Heart right ventricle (tissue), 16 donors: ENCODE measurements at places on chromosomes 3 and 15. TPM values are rescaled to one million over a fixed set of nuclear protein-coding genes. Genes with fewer than 3 reads are reported as not detected.

DNA sequence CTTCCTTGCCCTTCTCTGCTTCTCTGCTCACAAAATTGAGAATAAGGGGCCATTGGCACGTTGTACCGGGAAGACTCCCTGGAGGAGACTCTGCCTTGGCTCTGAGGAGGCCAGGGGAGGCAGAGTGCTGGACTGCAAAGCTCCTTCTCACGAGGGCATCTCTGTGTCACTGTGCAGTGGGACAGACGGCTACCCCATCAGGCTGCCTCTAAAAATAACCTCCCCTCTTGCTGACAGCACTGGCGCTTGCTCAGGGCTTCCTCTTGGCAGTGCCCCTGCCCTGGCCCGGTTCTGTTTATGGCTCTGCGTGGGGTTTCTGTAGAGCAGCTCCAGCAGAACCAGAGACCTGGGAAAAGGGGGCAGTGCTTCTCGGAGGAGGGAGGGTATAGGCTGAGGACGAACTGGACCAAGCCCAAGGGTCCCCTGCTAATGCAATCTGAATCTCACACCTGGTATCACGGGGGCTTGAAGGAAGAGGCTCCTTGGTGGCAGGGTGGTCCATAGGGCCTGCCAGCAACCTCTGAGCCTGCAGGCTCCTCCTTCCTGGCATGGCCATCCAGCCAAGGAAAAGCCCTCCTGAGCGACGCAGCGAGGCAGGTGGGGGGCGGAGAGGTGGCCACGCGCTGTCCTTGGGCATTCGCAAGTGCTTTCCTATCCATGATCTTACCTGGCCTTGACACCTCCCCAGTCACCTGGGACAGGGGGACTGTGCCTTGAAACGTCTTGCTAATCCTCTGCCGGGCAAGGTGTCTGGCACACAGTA lies 63.3 kb upstream of the TLE3 start:
- DNase-seq, result peak; percentile 44

The TMEM45A gene
- 1.4 TPM for total RNA-seq

GRCh38 chr3:16533928-16534574 lies 20.6 kb upstream of the RFTN1 start:
- no peak for DNase-seq

- no peak for DNase-seq
These were observed 23.1 kb upstream of the CMC1 start for GRCh38 chr3:28218071-28218916.

DNA sequence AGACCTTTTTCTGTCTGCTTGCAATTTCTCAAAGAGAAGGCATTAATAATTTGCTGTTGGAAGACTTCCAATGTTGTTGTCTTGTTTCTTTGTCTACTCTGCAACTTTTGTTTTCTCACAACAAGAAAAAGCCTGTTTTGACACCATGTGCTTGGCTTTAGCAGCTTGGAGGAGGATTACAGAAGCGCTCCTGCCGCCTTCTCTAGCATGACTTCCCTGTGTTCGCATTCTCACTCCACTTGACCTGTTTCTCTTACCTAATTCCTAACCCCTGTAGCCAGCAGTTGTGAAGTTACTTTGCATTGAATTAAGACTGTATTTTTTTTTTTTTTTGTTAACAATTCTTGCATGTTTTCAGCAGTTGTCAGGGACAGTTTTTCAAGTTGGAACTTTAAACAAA lies 235.3 kb upstream of the GOLIM4 start:
- DNase-seq, result no peak

- no peak for DNase-seq
These were observed 155.2 kb upstream of the C2CD4B start for GRCh38 chr15:62320259-62320658.

The WNT5A gene
- total RNA-seq, result 3.7 TPM

DNA sequence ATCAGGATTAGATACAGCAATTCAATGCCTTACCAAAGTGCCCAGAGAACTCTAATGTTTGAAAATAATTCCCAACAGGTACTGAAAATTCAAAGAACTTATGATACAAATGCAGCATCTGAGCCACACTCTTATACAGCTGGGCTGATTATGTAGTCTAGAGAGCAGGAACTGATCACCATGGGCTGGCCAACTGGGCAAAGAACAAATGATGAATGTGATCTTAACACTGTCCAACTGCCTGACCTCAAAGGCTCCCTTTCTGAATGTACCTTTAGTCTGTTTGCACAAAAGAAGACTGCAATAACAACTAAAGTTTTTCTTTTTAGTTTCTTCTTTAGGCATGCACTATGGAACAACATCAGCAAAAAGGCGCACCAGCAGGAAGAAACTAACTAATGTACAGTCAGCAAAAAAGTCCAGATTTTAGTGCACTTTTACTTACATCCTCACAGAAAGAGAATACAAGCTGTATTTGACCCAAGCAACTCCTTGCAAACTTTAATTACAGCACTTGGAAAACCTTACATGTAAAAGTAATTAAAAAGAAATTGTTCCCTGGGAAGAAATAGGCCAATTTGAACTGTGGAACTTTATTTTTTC lies 1095.1 kb downstream of the IGSF11 start:
- DNase-seq, result no peak

The ARPIN gene
- total RNA-seq, result 10.0 TPM

DNA sequence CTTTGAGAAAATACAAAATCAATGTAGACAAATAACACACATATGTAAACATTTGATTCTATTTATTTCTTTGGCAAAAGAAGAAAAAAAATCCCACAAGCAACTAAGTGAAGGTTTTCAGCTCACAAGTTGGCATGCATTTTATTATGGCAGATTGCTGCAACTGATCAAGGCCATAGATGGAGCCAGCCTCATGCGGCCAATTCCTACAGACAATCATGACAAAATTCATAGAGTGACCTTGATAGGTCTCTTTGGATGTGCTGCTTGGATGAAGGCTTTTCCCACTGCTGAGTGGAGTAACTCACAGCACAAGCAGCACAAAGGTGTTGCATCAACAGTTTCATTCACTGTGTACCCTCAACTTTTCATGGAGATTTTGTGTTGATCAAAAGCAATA lies 22.1 kb downstream of the FBN1 start:
- DNase-seq, result no peak

DNA sequence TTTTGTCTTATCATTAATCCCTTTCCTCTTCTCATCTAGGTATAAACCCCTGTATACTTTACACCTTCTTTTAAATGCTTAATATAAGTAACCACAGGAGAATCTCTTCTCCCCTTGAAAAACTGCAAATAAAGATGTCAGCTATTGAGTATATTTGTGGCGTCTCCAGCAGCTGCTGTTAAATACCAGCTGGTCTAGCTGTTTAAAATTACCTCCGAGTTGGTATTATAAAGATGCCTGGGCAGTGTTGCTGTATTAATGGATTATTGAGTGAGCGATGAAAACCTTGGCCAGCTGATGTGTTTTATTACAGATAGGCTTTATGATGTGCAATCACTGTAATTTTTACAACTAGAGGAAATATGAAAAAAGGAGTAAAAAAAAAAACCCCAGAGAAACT lies 388.1 kb downstream of the TBC1D5 start:
- no peak for DNase-seq

DNA sequence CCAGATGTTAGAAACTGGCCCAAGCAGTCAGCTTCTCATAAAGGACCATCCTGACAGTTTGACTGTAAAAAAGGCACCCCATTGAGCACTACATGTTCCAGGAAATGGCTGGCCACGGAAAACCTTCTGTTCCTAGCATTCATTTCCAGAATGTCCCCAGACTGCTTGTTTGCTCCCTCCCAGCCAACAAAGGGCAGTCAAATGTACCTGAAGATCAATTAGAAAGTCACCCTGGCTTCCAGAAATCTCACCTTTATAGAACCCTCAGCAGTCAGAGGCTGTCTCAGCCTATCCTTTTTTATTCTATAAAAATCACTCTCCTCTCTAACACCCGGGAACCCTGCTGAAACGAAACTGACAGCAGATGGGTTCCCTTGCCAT lies 784 bp upstream of the SAMMSON start:
- DNase-seq, result no peak

The DUSP7 gene
- total RNA-seq, result 13.4 TPM

DNA sequence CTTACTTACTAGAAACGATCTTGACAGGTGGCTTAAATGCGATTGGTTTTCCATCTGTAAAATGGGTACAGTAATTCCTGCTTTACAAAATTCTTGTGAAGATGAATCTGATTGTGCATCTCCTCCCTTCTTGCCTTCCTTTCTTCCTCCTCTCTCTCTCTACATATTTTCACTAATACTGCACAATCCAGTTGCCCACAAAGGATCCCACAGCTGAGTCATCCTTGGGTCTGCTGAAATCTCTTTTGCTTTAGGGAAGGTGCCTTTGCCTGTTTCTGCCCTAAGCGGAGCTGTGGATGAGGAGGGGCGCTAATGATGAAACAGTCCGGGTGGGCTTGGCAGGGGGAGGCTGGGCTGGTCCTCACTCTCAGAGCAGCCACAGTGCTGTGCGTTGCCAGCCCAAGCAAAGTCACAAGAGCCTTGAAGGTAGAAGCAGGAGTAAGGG lies 46.1 kb downstream of the AMOTL2 start:
- no peak for DNase-seq

The KIF23 gene
- total RNA-seq, result 1.4 TPM

- DNase-seq, result no peak
These were observed 37.6 kb upstream of the DUSP7 start for GRCh38 chr3:52093756-52094545.

DNA sequence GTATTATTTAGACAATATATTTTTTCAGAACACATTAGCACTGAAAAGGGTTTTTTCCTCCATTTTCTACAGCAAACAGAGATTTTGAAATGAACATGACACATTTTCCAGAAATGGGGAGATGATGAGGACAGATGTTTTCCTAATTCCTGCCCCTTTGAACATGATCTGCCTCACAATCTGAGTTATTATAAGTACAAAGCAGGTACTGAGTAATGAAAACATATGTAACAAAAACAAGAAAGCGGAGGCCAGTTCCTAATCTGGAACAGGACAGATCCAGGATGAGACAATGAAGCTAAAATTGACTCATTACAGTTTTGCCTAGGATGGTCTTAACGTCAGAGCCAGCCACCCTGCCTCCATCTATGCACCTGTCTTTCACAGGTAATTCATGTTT lies 642.8 kb upstream of the NR2F2 start:
- no peak for DNase-seq

GRCh38 chr3:100871306-100871705 lies 121.9 kb downstream of the ABI3BP start:
- no peak for DNase-seq
